ENCODE measurements at places on chromosomes 12 and 14.

GRCh38 chr12:113898466-113898865 lies 67.7 kb downstream of the RBM19 start:
- no peak for DNase-seq

DNA sequence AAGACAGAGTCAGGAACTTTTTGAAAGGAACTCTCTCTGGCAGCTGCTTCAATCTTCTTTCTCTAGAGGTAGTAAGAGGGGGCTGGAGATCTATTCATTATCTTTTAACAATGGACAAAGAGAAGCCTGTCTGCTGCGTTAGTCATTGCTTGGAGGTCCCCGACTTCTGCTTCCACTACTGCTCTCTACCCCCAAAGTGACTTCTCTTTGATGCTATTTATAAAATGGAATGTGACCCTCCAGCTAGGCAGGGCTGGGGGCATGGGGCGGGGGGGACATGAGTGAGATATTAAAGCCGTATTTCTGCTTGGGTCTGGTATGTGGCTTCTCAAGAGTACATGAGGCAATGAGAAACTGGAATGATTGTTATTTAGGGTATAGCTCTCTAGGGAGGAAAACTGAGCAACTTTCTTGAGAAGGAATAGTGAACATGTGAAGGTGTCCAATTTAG lies 41.4 kb upstream of the NUDT4 start:
- DNase-seq = no peak

DNA sequence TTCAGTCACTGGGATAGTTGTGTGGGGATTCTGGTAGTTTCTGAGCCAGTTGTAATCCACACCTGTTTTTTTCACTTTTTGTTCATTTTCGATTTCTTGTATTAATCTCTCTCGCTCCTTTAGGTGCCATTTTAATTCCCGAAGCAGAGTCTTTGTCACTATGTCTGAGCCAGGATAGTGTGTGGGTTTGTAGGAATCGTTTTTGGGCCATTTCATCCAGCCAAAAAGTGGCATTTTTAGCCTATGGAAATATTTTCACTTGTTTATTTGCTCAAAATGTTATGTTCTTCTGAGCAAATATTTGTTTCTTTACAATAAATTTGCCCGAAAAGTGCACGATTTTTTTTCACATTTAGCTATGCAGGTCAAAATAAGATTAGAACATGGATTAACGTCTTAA lies 867 bp downstream of the RD3L start:
- DNase-seq = no peak

DNA sequence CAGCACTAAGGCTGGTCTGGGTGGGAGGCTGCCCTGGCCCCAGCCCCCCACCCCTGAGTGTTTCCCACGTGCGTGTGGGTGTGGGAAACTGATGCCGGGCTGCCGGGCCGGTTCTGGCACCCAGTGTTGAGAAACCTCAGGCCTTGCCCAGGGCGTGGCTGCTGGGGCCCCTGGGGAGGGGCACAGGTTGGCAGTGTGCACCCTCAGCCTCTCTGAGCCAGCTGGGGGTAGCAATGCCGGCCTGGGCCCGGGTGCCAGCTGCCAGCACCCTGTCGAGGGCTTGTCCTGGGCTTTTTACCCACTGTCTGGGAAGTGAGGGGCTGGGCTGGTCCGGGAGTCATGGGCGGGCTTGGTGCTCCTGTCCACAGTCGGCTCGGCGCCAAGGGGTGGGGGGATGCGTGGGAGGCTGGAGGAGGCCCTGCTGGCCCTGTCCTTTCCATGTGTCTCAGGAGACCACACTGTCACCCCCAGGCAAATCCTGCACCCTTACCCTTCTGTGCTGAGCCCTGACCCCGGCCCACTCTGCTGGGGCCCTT lies 15.7 kb downstream of the ASPG start:
- DNase-seq = no peak

DNA sequence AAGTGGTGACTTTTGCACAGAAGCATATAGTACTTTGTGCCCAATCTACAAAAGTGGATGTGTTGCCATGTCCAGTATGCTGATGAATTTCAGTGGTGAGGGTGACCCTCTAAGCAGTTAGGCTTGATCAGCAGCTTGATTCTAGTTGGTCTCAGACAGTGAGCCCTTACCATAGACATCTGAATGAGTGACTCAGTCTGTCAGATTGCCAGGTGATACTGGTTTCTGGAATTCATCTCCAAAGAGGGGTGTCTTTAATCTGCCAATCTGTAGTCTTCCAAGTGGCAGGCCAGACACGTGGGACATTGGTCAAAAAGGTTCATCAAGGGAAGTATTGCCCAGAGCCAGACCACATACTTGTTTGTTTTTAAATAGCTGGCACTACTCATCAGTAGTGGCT lies 187.4 kb upstream of the SLC16A7 start:
- DNase-seq = no peak

- no peak for DNase-seq
Observed at GRCh38 chr12:4141348-4142270, 132.0 kb upstream of the CCND2 start.

DNA sequence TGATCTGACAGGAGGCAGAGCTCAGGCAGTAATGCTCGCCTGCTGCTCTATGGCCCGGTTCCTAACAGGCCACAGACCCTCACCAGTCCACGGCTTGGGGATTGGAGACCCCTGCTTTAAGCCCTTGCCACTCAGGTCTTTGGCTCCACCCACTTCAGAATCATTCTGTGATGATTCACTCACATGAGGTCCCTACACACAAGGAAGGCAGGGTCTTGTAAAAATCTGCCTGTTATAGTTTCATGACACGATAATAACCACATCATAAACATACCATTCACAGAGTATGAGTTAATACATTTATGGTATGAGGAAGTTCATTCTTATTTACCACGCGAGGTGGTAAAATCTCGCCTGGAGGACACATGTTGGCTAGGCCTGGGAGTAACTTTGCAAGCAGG lies 29.0 kb upstream of the MAX start:
- DNase-seq = no peak

DNA sequence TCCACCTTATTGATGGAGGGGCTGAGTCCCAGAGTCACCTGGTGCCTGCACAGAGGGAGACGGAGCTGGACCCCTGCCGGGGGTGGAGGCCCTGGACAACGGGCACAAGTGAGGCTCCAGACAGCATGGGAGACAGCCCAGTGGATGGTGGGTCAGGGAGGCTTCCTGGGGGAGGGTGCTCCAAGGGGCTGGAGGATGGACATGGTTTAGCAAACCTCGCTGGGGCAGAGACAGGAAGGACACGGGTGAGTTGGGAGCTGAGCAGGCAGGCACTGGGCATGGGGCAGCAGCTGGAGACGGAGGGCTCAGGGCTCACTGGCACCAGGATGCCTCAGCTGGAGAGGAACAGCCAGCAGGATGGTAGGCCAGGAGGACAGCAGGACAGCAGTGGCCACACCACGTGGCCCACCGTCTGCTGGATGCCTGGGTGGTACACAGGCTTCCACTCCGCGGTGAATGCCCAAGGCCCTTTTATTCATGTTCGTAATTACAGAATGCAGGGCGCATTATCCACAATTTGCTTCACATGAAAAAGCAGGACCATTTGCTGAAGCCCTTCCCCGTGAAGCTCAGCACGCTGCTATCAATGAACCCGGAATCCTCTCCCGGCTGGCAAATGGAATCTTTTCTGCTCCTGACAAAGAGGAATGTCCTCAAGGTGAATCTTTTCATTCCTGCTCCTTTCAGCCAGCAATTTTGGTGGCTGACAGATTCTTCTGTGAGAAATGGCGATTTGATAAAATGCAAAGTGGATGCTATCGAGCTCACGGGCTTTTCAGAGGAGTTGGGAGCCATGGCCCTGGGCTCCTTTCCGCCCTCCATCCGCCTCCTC lies 138.1 kb upstream of the C14orf180 start:
- DNase-seq = no peak

- DNase-seq = no peak
Observed at GRCh38 chr14:48563489-48563888, 888.1 kb upstream of the MDGA2 start.

DNA sequence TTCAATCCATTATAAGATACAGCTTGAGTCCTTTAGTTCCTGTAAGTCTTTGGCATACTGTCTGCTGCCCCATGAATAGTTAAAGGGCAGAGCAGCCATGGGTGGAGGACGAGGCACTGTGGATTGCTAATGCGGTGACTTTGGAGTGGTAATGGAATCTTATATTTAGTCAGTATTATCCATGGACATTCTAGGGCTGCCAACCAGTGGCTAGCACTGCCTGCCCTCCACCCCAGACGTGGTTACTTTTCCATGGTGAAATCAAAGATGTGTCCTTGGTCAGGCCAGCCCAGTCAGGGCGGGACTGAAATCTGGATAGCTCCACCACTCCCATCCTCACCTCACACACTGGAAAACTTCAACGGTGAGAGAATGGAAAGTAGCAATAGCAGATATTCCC lies 2.3 kb downstream of the TTC9 start:
- DNase-seq = no peak

DNA sequence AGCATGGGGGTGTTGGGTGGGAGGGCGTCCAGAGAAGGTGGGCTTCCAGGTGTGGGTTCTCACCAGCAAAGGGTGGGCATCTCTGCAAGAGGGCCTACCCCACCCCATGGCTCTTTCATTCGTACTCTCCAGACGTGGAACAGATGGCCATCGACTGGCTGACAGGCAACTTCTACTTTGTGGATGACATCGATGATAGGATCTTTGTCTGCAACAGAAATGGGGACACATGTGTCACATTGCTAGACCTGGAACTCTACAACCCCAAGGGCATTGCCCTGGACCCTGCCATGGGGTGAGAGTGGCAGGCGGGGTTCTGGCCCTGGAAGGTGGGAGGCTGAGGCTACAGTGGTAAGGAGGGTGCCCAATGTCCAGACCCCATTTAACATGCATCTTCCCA lies 6.7 kb upstream of the LRP1-AS start:
- no peak for DNase-seq

- no peak for DNase-seq
Observed at GRCh38 chr14:72201645-72202044, 269.4 kb downstream of the RGS6 start.

- no peak for DNase-seq
Observed at GRCh38 chr12:666066-666465, 2.8 kb upstream of the NINJ2 start.

DNA sequence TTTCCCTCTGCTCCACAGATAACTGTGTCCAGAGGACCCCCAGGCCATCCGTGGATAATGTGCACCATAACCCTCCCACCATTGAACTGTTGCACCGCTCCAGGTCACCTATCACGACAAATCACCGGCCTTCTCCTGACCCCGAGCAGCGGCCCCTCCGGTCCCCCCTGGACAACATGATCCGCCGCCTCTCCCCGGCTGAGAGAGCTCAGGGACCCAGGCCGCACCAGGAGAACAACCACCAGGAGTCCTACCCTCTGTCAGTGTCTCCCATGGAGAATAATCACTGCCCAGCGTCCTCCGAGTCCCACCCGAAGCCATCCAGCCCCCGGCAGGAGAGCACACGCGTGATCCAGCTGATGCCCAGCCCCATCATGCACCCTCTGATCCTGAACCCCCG lies 201.3 kb upstream of the BCL2L14 start:
- no peak for DNase-seq

DNA sequence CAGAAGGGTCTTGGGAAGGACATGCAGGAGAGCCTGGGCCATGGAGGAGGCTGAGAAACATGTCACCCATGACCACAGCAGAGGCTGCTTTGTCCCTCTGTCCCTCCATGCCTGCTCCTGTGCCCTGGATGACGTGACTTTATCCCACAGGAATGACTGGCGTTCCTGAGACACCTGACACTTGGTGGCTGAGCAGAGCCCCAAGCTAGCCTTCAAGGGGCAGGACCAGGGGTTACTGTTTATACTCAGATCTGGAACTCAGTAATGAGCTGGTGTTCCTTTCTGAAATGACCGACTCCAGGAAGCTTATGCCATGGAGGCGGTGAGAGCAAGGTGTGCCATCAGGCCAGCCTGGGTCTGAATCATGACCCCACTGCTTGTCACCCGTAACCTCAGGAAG lies 44.2 kb downstream of the ZFP36L1 start:
- no peak for DNase-seq

GRCh38 chr14:35416108-35416750 lies 11.7 kb upstream of the NFKBIA start:
- DNase-seq = no peak

DNA sequence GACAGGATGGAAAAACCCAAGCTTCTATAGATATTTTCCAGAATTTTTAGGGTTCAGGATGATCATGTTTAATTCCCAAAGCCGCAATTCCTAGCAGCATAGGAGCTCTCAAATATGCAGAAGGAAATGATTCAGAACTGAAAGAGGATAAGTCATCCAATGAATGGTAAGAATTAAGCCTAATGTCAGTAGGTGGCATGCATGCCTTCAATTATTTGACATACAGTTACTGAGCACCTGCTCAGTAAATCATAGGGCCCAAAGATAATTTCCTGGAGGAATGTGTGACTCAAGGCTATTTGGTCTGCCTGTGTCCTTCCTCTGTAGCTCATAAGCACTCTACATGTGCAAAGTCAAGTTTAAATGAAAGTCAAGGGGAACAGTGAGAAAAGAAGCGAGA lies 116.8 kb upstream of the SLC38A4 start:
- no peak for DNase-seq

- DNase-seq = no peak
Observed at GRCh38 chr12:14975457-14975856, 2.6 kb downstream of the PDE6H start.

DNA sequence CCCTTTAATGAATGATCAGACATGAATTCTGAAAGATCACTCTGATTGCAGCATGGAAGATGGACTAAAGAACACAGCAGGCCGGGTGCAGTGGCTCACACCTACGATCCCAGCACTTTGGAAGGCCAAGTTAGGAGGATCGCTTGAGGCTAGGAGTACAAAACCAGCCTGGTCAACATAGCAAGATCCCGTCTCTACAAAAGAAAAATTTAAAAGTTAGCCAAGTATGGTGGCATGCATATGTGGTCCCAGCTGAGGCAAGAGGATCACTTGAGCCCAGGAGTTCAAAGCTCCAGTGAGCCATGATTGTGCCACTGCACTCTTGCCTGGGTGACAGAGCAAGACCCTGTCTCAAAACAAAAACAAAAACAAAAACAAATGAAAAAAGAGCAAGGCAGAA lies 35.1 kb downstream of the SENP1 start:
- no peak for DNase-seq

DNA sequence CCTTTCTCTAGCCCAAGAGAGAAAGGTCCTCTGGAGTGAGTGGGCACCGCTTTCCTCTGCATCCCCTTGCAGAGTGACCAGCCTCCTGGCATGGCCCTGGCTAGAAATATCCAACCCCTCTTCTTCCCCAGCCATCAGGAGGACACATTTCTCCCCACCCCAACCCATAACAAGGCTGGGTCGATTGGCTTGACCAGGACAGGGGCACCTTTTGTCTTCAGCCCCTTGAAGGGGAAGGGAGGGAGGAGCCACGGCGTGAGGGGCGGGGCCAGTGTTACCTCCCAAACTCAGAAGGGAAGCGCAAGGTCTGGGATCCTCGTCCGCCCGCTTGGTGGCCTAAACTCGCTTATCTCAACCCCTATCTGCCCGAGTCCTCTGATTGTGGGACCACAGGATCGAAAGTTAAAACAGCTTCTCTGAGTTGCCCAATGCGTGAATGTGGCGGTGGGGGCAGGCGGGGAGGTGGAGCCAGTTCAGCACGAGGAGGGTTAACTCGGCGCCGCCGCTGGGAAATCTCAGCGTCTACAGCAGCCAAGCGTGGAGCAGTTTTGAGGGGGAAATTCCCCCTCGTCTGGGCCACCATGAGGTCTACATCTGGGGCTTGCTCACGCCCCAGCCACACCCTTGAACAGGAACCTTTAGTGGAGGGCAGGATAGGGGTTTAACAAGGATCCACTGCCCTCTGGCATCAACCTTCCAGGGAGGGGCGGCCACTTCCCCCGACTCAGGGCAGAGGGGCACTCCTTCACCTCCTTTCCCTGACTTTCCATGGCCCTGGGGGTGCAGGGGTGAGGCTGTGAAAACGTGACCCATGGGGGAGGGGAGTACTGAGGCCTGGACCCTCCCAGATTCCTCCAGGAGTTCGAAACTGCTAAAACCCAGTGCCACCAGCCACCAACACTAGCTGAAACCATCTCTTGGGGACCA lies 795 bp downstream of the STAT6 start:
- peak; percentile 83 for DNase-seq

Measured in naive B cell (primary cell).